Activated CD4-positive, alpha-beta T cell treated with anti-CD3 and anti-CD28 coated beads, Interleukin-2, amount 10 ng/mL, durations not matched to agents 7 days and 5 days (primary cell): ENCODE measurements at places on chromosomes 3 and 15. TPM values are rescaled to one million over a fixed set of nuclear protein-coding genes. Genes with fewer than 3 reads are reported as not detected.

DNA sequence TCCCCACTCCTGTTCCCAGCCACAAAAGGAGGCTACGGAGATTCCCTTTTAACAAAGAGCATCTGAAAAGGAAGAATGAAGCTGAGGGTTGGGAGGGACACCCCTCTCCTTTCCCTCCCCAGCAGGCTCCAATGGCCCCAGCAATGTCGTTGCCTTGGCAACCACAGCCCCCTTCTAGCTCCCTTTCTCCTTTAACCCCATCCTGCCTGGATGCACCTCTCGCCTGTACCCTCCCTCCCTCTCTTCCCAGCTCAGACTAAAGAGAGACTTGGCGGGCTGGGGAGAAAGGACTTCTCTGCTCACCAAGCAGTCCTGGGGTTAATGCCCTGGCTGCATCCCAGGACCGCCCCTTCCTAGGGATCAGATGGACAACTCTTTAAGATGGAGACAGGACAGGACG is 7.1 kb upstream of the RPL29 start:
- DNase-seq = no peak

DNA sequence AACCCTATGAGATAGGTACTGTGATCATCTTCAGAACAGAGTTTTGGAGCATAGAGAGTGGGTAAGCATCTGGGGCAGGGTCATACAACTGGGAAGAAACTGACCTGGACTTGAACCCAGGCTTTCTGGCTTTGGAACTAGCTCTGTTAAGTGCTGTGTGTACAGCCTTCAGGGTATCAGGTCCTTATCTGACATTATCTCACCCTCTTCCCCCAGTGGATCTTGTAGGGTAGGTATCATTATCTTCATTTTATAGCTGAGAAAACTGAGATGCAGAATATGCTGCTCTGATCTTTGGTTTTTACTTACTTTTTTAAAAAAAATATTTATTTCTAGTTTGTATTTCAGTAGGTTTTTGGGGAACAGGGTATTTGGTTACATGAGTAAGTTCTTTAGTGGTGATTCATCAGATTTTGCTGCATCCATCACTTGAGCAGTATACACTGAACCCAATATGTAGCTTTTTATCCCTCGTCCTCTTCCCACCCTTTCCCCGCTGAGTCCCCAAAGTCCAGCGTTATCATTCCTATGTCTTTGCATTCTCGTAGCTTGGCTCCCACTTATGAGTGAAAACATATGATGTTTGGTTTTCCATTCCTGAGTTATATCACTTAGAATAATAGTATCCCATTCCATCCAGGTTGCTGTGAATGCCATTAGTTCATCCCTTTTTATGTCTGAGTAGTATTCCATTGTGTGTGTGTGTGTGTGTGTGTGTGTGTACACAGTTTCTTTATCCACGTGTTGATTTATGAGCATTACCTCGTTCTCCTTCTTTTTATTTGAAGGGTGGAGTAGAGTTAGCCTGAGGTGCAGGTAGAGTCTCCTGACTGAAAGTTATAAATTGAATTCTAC is 271.2 kb downstream of the PTPRG start:
- DNase-seq = no peak

DNA sequence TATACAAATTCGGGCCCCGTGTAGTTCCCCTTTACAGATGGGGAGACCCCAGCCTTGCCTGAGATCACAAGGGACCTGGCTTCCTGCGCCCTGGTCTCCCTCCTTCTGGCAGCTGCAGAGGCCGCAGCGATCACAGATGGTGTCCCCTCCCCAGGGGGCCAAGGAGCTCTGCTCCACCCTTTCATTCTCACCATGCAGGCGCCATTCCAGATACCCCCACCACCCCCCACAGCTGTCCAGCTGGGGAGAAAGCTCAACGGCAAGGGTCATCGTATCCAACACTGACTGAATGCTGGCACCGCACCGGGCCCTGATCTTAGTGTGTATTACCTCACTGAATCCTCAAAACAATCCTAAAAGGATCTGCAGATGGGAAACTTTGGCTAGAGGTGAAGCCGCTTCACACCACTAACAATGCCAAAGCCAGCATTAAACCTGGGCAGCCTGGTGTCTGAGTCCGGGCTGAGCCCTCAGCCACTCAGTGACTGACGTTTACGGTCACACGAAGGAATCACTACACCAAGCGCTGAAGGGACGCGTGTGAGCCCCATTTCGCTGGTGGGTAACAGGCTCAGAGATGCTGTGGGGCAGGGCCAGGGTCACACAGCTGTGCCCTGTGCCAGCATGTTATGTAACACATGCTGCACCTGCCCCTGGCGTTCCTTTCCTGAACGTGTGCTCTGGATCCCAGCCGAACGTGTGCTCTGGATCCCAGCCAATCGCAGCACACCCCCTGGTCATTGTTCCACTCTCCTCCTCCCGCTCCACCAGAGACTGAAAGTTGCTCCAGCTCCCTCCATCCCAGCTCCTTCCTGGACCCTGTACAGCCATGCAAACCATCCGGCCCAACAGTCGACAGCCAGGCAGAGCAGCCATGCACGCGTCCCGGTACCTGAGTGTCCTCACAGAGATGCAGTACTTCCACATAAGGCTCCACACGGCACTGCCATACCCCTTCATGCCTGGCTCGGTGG is 51.8 kb downstream of the IQSEC1 start:
- no peak for DNase-seq

- DNase-seq = no peak
These were observed 124.9 kb upstream of the PRR20G start for GRCh38 chr3:127412578-127413317.

- no peak for DNase-seq
These were observed 949.4 kb downstream of the ROBO1 start for GRCh38 chr3:78818161-78818985.

DNA sequence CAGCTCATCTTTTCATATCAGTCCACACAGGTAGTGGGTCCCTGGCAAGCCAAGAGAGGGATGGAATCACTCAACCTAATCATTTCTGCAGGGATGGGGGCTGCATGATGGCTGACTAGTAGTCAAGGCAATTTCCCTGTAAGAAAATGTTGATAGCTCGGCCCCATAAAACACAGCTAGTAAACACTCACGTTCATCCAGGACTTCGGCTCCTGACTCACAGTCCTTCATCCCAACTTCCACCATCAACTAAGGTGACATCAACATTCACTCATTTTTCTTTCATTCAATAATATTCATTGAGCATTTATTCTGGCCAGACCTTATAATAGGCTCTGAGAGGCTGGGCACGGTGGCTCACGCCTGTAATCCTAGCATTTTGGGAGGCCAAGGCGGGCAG is 4.4 kb upstream of the ACAP2 start:
- no peak for DNase-seq

- no peak for DNase-seq
These were observed 41.6 kb upstream of the TASOR start for GRCh38 chr3:56724676-56725075.

GRCh38 chr15:44308889-44309288 is 20.4 kb downstream of the GOLM2 start:
- no peak for DNase-seq

- no peak for DNase-seq
These were observed 20.3 kb downstream of the PLSCR2 start for GRCh38 chr3:146449076-146449475.

GRCh38 chr3:9196020-9196419 is 53.4 kb downstream of the SRGAP3 start:
- DNase-seq = no peak

- DNase-seq = no peak
These were observed 76.1 kb downstream of the SCN10A start for GRCh38 chr3:38739931-38740330.

- DNase-seq = no peak
These were observed 76.2 kb downstream of the PLXNA1 start for GRCh38 chr3:127059072-127059471.

DNA sequence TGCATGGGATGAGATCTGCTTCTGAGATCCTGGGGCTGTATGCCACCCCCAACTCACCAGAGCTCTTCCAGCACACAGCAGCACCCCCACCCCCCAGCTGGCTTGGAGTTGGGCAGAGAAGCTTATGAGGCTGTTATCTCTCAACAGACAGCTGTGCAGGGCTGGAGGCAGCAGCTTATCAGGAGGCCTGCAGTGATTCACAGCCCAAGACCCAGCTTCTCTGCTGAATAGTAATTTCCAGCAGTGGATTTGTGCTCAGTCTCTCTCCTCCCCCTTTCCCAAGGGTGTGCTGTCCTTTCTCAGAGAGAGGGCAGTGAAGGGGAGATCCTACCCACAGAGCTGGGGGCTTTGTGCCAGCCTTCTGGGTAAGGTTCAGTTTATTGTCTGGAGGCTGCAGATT is 2.1 kb downstream of the RPP25 start:
- no peak for DNase-seq

GRCh38 chr3:9552252-9552999 is 1.2 kb downstream of the LHFPL4 start:
- peak; percentile 66 for DNase-seq

DNA sequence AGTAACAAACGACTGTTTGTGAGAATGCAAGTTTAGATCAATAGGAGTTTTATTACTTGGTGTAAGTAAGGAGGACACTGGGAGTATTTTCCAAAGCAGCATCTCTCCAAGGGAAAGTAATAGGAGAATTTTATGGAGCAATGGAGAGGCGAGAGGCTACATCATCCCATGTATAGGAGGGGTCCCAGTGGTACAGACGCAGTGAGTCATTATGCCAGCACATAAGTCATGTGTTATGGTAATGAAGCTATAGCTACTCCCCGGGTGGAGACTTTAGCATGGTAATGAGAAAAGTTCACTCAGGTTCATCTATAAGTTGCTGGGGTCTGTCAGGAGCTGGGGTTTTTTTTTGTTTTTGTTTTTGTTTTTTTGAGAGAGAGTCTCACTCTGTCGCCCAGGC is 29.5 kb upstream of the ZNF445 start:
- DNase-seq = no peak

GRCh38 chr3:114626751-114627150 is 332.9 kb downstream of the TIGIT start:
- no peak for DNase-seq

DNA sequence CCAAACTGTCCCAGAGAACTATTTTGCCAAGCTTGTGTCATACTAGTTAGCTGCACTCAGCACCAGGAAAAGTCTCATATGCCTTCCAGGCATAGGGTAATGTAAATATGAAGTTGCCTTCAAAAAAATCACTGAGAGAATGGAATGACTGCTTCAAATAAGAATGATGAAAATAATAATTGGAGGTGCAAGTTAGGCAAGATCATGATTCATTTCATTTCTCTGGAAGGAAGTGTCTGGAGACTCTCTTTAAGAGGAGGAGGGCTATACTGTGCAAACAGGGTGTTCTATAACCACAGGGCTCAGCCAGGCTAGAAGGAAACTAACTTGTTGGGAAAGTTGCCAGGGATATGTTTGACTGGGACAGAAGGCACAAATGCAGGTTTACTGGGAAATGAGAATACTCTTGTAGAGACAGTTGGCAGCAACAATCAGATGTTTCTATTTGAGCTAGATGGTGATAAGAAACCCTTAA is 4.3 kb downstream of the SIDT1 start:
- DNase-seq = no peak

DNA sequence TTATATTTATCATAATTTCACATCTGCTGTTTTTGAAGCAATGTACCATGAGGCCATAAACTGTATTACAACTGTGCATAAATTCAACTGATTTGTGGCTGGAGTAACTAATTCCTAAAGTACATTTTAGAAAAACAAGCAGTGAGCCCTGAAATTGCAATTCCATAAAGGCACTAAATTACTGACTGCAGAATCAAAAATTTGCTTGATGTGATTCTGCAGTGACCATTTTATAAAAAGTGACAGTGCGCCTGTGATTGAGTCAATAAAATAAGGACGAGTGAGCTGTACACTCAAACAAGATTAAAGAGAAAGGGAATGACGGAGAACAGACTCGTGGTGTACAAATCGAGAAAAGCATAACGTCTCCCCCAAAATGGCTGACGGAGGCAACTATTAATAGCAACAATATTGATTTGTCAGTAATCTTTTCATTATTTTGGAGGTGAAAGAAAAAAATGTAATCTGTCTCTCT is 121.4 kb upstream of the MEIS2 start:
- DNase-seq = no peak

GRCh38 chr15:39892418-39892817 is 27.6 kb downstream of the GPR176 start:
- DNase-seq = no peak

Gene KNG1
- total RNA-seq = not detected

Gene PARP16
- total RNA-seq = 21.7 TPM

Gene PYDC2
- total RNA-seq = not detected

Gene SCAANT1
- total RNA-seq = not detected

Gene ACKR4
- total RNA-seq = not detected

Gene MYZAP
- not detected for total RNA-seq

Gene NECTIN3
- total RNA-seq = 4.8 TPM

Gene SNTN
- total RNA-seq = not detected
